ENCODE measurements at places on chromosomes 12 and 14. TPM values are rescaled to one million over a fixed set of nuclear protein-coding genes. Genes with fewer than 3 reads are reported as not detected.

KIF21A gene
- total RNA-seq: 10.8 TPM

TEX52 gene
- total RNA-seq: not detected

ADCY4 gene
- 6.3 TPM for total RNA-seq

MYG1 gene
- 39.5 TPM for total RNA-seq

SLC7A8 gene
- total RNA-seq: 11.7 TPM

BCL11B gene
- 0.09 TPM for total RNA-seq

OAS2 gene
- 2.0 TPM for total RNA-seq

CAPRIN2 gene
- total RNA-seq: 82.2 TPM

FKBP11 gene
- total RNA-seq: 23.8 TPM

VWF gene
- 1.4 TPM for total RNA-seq

SLC6A12 gene
- total RNA-seq: not detected

PRR4 gene
- 3.4 TPM for total RNA-seq

KLRK1 gene
- total RNA-seq: not detected

LAG3 gene
- 0.16 TPM for total RNA-seq

WASHC4 gene
- 75.6 TPM for total RNA-seq

LRRC43 gene
- total RNA-seq: 0.74 TPM

WNT5B gene
- 3.1 TPM for total RNA-seq

CAPZA3 gene
- total RNA-seq: not detected

RHOJ gene
- 7.4 TPM for total RNA-seq

TAS2R10 gene
- total RNA-seq: not detected

EML5 gene
- under 0.01 TPM for total RNA-seq
